Activated CD4-positive, alpha-beta T cell treated with anti-CD3 and anti-CD28 coated beads, Interleukin-2, amount 10 ng/mL, durations not matched to agents 24 days and 14 days (primary cell): ENCODE measurements at places on chromosomes 3 and 15.

GRCh38 chr3:176767385-176767784 is 429.9 kb downstream of the TBL1XR1 start:
- H3K4me1 ChIP-seq = no peaks in the 10 kb centered on the region
- no peak for DNase-seq

DNA sequence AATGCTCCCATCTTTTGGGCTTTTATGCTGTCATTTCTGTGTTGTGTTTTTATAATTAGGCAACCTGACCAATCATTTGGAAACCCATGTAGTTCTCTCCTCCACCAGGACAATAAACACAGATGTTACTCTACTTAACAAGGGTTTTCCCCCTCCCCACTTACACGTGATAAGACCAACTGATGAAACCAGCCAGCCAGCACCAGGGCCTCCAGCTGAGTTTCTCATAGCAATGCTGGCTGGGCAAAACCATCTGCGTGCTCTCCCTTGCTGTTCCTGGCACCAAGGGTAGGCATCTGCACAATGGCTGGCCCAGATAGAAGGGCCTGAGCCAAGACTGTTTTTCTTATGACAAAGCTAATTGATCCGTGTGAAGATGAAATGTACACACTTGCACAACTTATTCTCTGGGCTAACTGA is 310.4 kb downstream of the PLCL2 start:
- peaks cover 6% of the 10 kb centered on the region for H3K36me3 ChIP-seq
- H3K4me3 ChIP-seq = no peak overlapping the region

DNA sequence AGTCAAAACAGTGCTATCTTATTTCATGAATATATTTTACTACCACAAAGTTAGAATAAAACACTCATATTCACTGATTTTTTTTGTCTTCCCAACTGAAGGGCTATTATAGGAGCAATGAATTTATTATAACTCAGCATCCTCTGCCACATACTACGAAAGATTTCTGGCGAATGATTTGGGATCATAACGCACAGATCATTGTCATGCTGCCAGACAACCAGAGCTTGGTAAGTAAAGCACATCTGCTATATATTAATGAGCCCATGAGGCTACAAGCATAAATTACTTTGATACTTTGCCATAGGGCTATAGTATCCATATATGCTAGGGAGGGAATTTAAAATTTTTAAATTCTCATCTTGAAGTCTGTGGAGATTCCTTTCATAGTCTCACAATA is 95.9 kb downstream of the FEZF2 start:
- H3K27me3 ChIP-seq = no peaks in the 10 kb centered on the region
- no peak overlapping the region for H3K4me3 ChIP-seq
- no peak overlapping the region for H3K27ac ChIP-seq
- H3K4me1 ChIP-seq = no peaks in the 10 kb centered on the region
- no peaks in the 10 kb centered on the region for H3K36me3 ChIP-seq

DNA sequence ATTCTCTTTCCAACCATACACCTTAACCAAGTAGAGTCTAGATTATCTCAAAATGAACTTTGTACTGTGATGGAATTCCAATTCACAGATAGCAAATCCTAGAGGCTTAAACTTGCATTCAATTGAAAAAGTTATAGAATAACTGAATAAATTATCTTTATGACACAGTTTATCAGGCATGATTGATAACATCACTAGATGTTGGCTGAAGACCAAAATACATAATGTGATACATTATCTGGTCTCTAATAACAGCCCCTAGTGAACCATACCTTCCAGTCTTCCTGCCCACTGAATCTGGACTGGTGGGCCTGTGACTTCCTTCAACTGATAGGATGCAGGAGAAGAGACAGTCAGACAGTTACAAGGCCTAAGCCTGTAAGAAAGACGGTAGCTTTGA is 165.2 kb upstream of the CMC1 start:
- no peak overlapping the region for H3K27ac ChIP-seq
- H3K4me3 ChIP-seq = no peak overlapping the region
- no peak for DNase-seq
- peaks cover 1% of the 10 kb centered on the region for H3K27me3 ChIP-seq
